A549 treated with CORT108297 at 1 μM for 4 hours (cell line): ENCODE measurements at places on chromosomes 12 and 14. TPM values are rescaled to one million over a fixed set of nuclear protein-coding genes. Genes with fewer than 3 reads are reported as not detected.

The BCL7A gene
- 9.8 to 12.8 TPM (median 11.5 TPM) in 5 replicates for total RNA-seq

The SOAT2 gene
- total RNA-seq, result 0.18 to 0.35 TPM (median 0.21 TPM) in 5 replicates

The CNTN1 gene
- total RNA-seq, result 37.7 to 60.2 TPM (median 56.6 TPM) in 5 replicates

The FAM90A1 gene
- total RNA-seq, result 0.03 to 0.10 TPM (median 0.07 TPM) in 5 replicates

The FAM181A gene
- not detected in 5 replicates for total RNA-seq

The TBX5 gene
- not detected in 5 replicates for total RNA-seq

The GXYLT1 gene
- total RNA-seq, result 12.2 to 14.6 TPM (median 13.7 TPM) in 5 replicates

The DNAH10 gene
- total RNA-seq, result 0.14 to 0.26 TPM (median 0.17 TPM) in 5 replicates

The MTRFR gene
- total RNA-seq, result 10.8 to 19.5 TPM (median 16.0 TPM) in 5 replicates

The WDR20 gene
- total RNA-seq, result 19.7 to 22.7 TPM (median 21.4 TPM) in 5 replicates

The TAS2R31 gene
- total RNA-seq, result 0.13 to 0.28 TPM (median 0.17 TPM) in 3 of 5 replicates, not detected in the others

The GSC gene
- total RNA-seq, result 0.24 to 0.76 TPM (median 0.49 TPM) in 5 replicates

The ADAM21 gene
- 0.03 TPM in 1 of 5 replicates, not detected in the others for total RNA-seq

The MYRFL gene
- 0.06 to 0.08 TPM (median 0.07 TPM) in 3 of 5 replicates, not detected in the others for total RNA-seq

The NOS1 gene
- 0.46 to 0.69 TPM (median 0.62 TPM) in 5 replicates for total RNA-seq

The AQP6 gene
- not detected in 5 replicates for total RNA-seq

The TCL1B gene
- not detected in 5 replicates for total RNA-seq

The SLCO1B3 gene
- total RNA-seq, result 12.1 to 16.8 TPM (median 13.8 TPM) in 5 replicates

The ARF3 gene
- 114 to 156 TPM (median 153 TPM) in 5 replicates for total RNA-seq

The COCH gene
- 21.4 to 26.9 TPM (median 24.2 TPM) in 5 replicates for total RNA-seq

The PZP gene
- not detected in 5 replicates for total RNA-seq

The SDS gene
- total RNA-seq, result 0.42 to 1.2 TPM (median 0.79 TPM) in 5 replicates

The EID3 gene
- total RNA-seq, result 7.6 to 9.9 TPM (median 8.1 TPM) in 5 replicates

The LRRC10 gene
- total RNA-seq, result not detected in 5 replicates

The WNT1 gene
- total RNA-seq, result 0.17 TPM in 1 of 5 replicates, not detected in the others

The TBX3 gene
- 28.7 to 40.7 TPM (median 39.8 TPM) in 5 replicates for total RNA-seq

The PRB2 gene
- total RNA-seq, result not detected in 5 replicates

The IAPP gene
- total RNA-seq, result not detected in 5 replicates

The EFCAB11 gene
- 12.1 to 13.6 TPM (median 13.0 TPM) in 5 replicates for total RNA-seq

The CELA1 gene
- not detected in 5 replicates for total RNA-seq

The TAS2R20 gene
- total RNA-seq, result 0.07 to 0.13 TPM (median 0.10 TPM) in 5 replicates

The RAB15 gene
- 17.4 to 19.6 TPM (median 18.2 TPM) in 5 replicates for total RNA-seq

The ACYP1 gene
- 21.8 to 31.3 TPM (median 24.6 TPM) in 5 replicates for total RNA-seq

The NKX2-1 gene
- total RNA-seq, result 0.03 TPM in 1 of 5 replicates, not detected in the others

The PTPRO gene
- 0.02 to 0.09 TPM (median 0.05 TPM) in 4 of 5 replicates, not detected in the other for total RNA-seq

The BRMS1L gene
- total RNA-seq, result 11.0 to 16.3 TPM (median 12.2 TPM) in 5 replicates
